ENCODE measurements at places on chromosomes 11 and 22.

DNA sequence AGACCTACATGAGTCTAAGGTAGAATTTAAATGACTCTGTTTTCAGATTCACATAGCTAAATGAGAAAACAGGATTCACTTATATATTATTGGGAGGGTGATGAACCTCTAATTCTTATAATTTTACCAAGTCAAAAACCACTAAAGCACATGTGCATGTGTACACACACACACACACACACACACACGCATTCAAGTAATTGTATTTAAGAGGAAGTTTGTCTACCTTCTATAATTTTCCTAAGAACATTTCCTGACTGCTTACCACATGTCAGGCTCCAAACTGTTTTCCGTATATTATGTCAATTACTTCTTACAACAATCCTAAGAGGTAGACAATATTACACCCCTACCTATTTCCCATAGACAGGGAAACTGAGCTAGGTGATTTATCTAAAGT, 6.7 kb downstream of the RNF141 start:
- no peak for DNase-seq

DNA sequence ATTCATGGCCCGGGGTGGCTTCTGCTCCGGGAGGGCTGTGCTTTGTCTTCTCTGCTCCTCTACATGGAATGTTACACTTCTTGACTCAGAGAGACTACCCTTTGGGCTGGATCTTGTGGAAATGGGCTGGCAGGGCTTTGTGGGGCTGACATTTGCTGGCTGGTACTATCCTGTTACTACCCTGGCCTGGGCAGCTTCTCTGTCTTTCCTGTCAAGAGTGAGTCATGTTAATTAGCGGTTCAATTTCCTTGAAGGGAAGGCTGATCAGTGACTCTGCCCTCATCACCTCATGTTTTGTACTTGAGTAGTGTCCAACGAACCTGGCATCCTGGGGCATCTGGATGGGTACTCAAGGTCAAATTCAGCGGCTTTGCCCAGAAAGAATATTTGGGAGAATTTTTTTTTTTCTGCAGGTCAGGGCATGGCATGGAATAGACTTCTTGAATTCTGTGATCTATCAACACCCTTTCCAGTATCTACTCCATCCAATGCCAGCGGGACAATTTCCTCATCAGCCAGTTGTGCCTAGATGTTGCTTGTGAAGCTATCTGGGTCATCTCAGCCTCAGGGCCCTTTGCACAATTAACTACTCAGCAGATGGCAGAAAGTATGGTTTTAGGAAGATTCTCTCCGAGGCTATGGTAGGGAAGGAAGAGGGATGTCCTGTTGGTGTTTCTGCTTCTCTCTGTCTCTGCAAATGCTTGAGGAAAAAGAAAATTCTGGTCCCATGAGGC, 140.5 kb upstream of the PLET1 start:
- no peak for DNase-seq

- DNase-seq: no peak
Measured at GRCh38 chr11:15341587-15341986, 226.9 kb downstream of the INSC start.

DNA sequence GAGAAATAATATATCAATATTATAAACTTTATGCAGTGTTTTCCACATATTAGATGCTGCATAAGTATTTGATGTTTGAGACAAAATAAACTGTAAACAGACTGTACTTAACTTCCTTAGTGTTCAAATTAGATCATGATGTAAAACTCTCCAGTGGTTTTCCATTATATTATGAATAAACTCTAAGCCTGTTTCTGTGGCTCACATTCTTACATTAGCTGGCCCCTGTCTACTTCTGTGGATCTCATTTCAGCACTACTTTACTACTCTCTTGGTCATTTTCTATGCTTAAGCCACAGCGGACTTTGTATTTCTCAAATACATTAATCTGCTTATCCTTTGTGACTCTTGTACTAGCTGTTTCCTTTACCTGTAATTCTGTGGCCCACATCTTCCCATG, 55.6 kb downstream of the ARHGEF12 start:
- DNase-seq: no peak

DNA sequence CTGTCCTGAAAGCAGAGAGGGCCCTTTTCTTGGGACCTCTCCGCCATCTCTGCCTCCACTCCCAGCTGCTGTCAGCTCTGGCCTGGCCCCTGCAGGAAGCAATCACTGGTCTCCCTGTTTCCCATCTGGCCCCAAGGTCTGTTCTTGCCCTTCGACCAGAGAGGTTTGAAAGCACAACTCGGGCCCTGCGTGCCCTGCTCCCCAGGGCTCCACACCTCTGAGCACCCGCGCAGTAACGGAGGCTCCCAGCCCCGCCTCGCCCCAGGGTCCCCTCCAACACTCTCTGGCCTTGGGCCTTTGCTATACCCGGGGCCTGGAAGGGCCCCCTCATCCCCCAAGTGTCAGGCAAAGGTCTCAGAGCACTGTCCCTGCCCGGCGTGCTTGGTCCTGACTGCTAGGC, 7.8 kb upstream of the CD81 start:
- no peak for DNase-seq

Data from left hindlimb (tissue), 1 donor.